A549 treated with Hydrocortisone at 1 μM for 4 hours (cell line): ENCODE measurements at places on chromosomes 2 and 18. TPM values are rescaled to one million over a fixed set of nuclear protein-coding genes. Genes with fewer than 3 reads are reported as not detected.

SLC16A14 gene
- total RNA-seq = 0.75 to 1.4 TPM (median 0.83 TPM) in 5 replicates

CYP27C1 gene
- total RNA-seq = 3.2 to 4.2 TPM (median 3.7 TPM) in 5 replicates

RASGRP3 gene
- total RNA-seq = 0.66 to 1.1 TPM (median 1.0 TPM) in 5 replicates

TMEM163 gene
- 0.06 to 0.22 TPM (median 0.16 TPM) in 5 replicates for total RNA-seq

RPRM gene
- 0.07 to 0.10 TPM in 2 of 5 replicates, not detected in the others for total RNA-seq

CIDEA gene
- total RNA-seq = not detected in 5 replicates

NOTO gene
- 0.05 to 0.07 TPM in 2 of 5 replicates, not detected in the others for total RNA-seq

LCT gene
- total RNA-seq = 0.02 to 0.05 TPM (median 0.05 TPM) in 5 replicates

TMEM37 gene
- total RNA-seq = 1.5 to 2.5 TPM (median 1.8 TPM) in 5 replicates

ALKAL2 gene
- total RNA-seq = not detected in 5 replicates

TSPYL6 gene
- not detected in 5 replicates for total RNA-seq

MPP4 gene
- total RNA-seq = 0.03 to 0.15 TPM (median 0.07 TPM) in 5 replicates

ITGAV gene
- 47.8 to 94.8 TPM (median 88.2 TPM) in 5 replicates for total RNA-seq

DNAH6 gene
- total RNA-seq = 0.01 to 0.18 TPM (median 0.10 TPM) in 5 replicates

CXCR4 gene
- 0.46 to 0.99 TPM (median 0.56 TPM) in 5 replicates for total RNA-seq

TRAF3IP1 gene
- total RNA-seq = 11.4 to 16.5 TPM (median 12.9 TPM) in 5 replicates

CNPPD1 gene
- 42.9 to 47.2 TPM (median 45.1 TPM) in 5 replicates for total RNA-seq

SERPINB3 gene
- total RNA-seq = 0.10 to 0.16 TPM (median 0.13 TPM) in 3 of 5 replicates, not detected in the others

SPATA3 gene
- total RNA-seq = not detected in 5 replicates

REEP1 gene
- total RNA-seq = 0.88 to 1.2 TPM (median 1.1 TPM) in 5 replicates

RAD51AP2 gene
- total RNA-seq = not detected in 5 replicates

UGT1A4 gene
- 0.06 to 0.16 TPM (median 0.10 TPM) in 4 of 5 replicates, not detected in the other for total RNA-seq

DYNAP gene
- not detected in 5 replicates for total RNA-seq

GKN2 gene
- 1.8 to 3.1 TPM (median 2.5 TPM) in 5 replicates for total RNA-seq

TUBB8B gene
- not detected in 5 replicates for total RNA-seq

ANKRD30B gene
- total RNA-seq = not detected in 5 replicates

FSIP2 gene
- 0.02 TPM in 1 of 5 replicates, not detected in the others for total RNA-seq

PAX8 gene
- 0.54 to 1.3 TPM (median 0.97 TPM) in 5 replicates for total RNA-seq

CDCA7 gene
- 38.4 to 49.6 TPM (median 44.6 TPM) in 5 replicates for total RNA-seq

C2orf72 gene
- total RNA-seq = 6.0 to 8.7 TPM (median 6.9 TPM) in 5 replicates

CARF gene
- total RNA-seq = 0.74 to 1.4 TPM (median 1.2 TPM) in 5 replicates

SERPINB13 gene
- not detected in 5 replicates for total RNA-seq

HOXD12 gene
- total RNA-seq = not detected in 5 replicates

EN1 gene
- 0.51 to 1.1 TPM (median 0.86 TPM) in 5 replicates for total RNA-seq

TNFAIP6 gene
- 0.77 to 1.3 TPM (median 1.0 TPM) in 5 replicates for total RNA-seq

ALPG gene
- 0.31 to 0.38 TPM (median 0.36 TPM) in 5 replicates for total RNA-seq

NEB gene
- 0.20 to 0.47 TPM (median 0.36 TPM) in 5 replicates for total RNA-seq

SPP2 gene
- not detected in 5 replicates for total RNA-seq

AMER3 gene
- not detected in 5 replicates for total RNA-seq

SMYD1 gene
- total RNA-seq = not detected in 5 replicates

NCK2 gene
- total RNA-seq = 20.0 to 27.7 TPM (median 26.9 TPM) in 5 replicates

B3GNT7 gene
- total RNA-seq = 2.0 to 3.1 TPM (median 2.3 TPM) in 5 replicates

CYS1 gene
- 0.89 to 2.0 TPM (median 1.5 TPM) in 5 replicates for total RNA-seq

SGPP2 gene
- total RNA-seq = 0.48 to 0.59 TPM (median 0.56 TPM) in 5 replicates
